Epithelial cell of proximal tubule (primary cell): ENCODE measurements at places on chromosomes 1 and 21.

DNA sequence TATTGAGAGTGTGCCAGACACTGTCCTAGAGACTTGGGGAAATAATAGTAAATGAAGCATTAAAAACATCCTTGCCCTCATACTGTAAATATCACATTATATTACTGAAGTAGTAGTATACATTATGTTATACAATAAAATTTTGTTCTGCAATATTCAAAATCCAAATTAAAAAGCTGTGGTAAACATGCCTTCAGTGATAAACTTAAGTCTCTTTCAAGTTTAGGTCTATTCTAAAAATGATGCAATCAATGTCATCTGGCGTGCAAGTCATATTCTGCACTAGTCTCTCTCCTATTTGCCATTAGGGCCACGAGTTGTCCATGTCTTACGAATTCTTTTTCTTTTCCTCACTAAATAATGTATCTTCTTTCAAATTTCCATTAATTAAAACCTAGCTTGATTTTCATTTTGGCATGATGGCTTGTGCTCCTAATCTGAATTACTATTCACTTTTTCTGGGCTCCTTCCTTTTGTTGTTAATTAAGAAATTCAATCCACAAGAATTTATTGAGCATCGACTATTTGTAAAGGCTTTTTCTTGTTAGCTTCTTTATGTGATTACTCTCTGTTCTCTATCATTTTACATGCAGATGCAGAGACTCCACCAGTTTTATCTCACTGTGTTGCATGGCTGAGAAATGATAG is 130.7 kb downstream of the COQ8A start:
- DNase-seq, result no peak

DNA sequence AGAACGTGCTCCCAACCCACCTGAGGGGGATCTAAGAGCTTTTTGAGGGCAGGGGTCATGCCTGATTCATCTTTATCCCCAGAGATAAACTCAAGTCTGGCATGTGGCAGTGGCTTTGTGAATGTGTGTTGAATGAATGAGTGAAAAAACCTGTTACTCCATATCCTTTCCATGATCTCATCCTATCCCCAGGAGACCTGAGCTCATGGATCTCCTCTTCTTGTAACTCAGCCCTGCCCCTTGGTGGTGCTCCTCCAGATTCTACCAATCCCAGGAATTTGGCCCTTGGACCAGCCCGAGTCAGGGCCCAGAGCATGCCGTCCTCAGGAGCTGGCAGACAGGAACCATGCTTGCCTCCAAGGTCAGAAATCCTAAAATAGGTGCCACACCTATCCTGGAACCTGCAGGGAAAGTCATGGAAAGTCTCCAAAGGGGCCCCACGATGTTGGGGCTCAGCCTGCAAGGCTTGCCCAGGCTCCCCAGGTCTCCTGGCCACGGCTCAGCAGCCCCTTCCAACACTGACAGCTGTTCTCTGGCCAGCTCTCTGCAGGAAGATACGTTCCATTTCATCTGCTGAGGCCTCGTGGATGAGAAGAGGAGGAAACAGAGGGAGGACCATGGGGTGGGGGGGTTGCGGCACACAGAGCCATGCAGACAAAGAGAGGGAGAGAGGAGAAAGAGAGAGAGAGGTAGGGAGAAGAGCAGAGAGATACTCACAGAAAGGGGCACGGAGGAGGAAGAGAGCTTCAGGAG is 214.6 kb downstream of the TRABD2B start:
- DNase-seq, result no peak

GRCh38 chr1:11984121-11984520 is 3.9 kb downstream of the MFN2 start:
- DNase-seq, result no peak

GRCh38 chr1:117932576-117932975 is 3.0 kb downstream of the WDR3 start:
- DNase-seq, result no peak

- no peak for DNase-seq
These were observed 11.2 kb upstream of the PRDM15 start for GRCh38 chr21:41890355-41890754.

DNA sequence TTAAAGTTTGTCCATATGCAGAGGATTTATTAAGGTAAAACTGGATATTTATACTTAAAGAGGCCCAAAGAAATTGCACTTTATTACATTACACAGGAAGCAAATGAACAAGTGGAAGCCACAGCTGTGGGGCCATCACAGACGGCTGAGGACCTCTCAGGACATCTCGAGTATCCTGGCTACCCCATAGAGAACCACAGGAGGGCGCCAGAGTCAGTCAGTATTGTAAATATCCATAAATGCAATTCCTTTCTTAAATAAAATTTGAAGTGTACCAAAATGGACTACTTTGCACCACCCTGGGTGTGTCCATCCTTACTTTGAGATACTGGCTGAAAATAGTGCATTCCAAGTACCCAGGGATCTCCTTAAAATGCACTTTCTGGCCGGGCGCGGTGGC is 257.2 kb downstream of the MRPL39 start:
- no peak for DNase-seq
